ENCODE measurements at places on chromosomes 7 and 10.

DNA sequence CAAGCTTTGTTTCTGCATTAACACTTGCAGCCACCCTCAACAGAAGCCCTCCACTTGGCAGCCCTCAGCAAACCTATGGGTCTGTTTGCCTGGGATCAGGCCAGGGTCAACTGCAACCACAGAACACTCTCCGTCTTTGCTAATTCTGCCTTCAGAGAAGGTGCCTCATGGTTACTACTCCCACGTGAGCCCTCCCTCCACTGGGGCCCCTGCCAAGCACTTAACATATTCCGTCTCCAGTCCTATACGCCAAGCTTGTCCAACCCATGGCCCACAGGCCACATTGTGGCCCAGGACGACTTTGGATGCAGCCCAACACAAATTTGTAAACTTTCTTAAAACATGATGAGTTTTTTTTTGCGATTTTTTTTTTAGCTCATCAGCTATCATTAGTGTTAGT, 54.7 kb downstream of the HSPA12A start:
- DNase-seq, result no peak

- no peak for DNase-seq
Measured at GRCh38 chr10:25747084-25747483, 186.9 kb upstream of the MYO3A start.

- DNase-seq, result no peak
Measured at GRCh38 chr10:110460111-110460809, 37.4 kb upstream of the DUSP5 start.

DNA sequence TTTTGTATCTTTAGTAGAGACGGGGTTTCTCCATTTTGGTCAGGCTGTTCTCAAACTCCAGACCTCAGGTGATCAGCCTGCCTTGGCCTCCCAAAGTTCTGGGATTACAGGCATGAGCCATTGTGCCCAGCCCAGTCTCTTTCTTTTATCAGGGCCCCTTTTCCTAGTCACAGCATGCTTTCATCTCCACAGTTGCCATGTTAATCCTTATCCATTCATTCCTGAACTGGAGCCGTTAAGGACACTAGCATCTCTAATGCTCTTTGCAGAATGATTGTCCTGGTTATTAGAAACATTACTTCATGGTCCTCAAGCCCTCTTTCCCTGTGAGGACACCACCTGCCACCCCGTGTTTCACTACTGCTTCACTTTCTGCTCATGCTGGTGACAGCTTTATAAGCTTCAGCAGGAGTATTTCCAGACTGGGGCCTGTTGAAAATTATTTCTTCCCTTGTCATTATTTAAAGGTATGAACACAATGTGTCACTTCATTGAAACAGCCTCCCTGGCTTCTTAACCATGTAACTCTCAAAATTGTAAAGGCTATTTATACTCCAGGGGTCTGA, 313.9 kb downstream of the BMPER start:
- no peak for DNase-seq

Measured in hematopoietic multipotent progenitor cell treated with erythropoietin and hydrocortisone succinate and interleukin-3 and kit ligand, for 17 days (in vitro differentiated cells).